ENCODE measurements at places on chromosomes 7 and 10. TPM values are rescaled to one million over a fixed set of nuclear protein-coding genes. Genes with fewer than 3 reads are reported as not detected.

- DNase-seq: no peak
These were observed 149.4 kb downstream of the RNLS start for GRCh38 chr10:88433565-88434186.

- no peak for DNase-seq
These were observed 2.2 kb upstream of the ELN start for GRCh38 chr7:74025730-74026129.

GRCh38 chr10:50605269-50605950 lies 18.3 kb downstream of the SGMS1 start:
- DNase-seq: peak; percentile 56

Gene CYP3A5
- 42.9 TPM for total RNA-seq

Gene PDE1C
- 10.6 TPM for total RNA-seq

GRCh38 chr10:68492118-68492517 lies 20.3 kb upstream of the DNA2 start:
- no peak for DNase-seq

Gene SAMD9
- total RNA-seq: 5.9 TPM

DNA sequence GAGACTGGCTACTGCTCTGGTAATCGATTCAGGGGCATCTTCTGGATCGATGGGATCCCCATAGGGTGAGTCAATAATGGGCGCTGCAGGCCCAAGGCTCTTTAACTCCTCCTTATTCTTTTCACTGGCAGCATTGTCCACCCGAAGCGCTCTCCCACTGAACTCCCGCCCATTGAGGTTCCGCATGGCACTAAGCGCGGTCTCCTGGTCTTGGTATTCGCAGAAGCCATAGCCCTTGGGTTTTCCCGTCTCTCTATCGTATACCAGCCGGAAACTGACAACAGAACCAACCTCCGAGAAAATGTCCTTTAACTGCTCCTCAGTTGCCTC lies 285 bp downstream of the CSTF2T start:
- DNase-seq: no peak

DNA sequence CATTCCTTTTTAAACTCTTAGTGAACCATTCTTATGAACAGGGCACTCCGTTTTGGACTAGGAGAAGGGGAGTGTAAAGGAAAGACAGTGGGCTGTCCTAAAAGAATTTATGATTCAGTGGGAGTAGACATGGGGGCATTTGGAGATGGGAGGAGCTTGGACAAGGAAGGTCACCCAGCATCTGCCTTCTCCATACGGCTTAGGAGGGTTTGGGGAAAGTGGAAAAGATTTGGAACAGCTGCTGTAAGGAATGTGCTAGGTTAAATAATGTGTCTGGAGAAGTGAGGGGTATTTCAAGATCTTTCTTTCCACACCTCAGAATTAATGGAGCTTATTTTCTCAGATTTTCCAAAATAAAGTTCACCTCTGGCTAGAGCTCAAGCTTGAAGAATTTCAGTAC lies 24.0 kb downstream of the SLC35G1 start:
- no peak for DNase-seq

Gene STRIP2
- total RNA-seq: 0.44 TPM

- no peak for DNase-seq
These were observed 14.7 kb downstream of the FKBP6 start for GRCh38 chr7:73342645-73343044.

Gene COPG2
- 19.0 TPM for total RNA-seq

DNA sequence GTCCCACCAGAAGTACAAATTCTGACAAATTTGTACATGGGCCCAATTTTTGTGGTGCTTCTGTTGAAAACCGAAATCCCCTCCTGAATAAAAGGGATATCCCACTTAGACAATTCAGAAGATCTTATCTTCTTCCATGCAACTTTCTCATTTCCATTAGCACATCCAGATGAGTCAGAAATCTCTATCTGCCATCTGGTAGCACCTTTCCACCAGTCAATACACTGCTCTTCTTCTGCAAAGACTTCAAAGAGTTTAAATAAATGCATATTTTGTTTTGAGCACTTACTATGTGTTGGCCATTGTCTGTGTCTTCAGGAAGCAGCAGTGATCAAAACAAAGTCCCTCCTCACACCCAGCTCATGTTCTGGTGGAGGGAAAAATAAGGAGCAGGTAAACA lies 12.7 kb upstream of the KLF6 start:
- no peak for DNase-seq

All from tibial nerve (tissue), 4 donors.